ENCODE measurements at places on chromosomes 13 and 19.

DNA sequence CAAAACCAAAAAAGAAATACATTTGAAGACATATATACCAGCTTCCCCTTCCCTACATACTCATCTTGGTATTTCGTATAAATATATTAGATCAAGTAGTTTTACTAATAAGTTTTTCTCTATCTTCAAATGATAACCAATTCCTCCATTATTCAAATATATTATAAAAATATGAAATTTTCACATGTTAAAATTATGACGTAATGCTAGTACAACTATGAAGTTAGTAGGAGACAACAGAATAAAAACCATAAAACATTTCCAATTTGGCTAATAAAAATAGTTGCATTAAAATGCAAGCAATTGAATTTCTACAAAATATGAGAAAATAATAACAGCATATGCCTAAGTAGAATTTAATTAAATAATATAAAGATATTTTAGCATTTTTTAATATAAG, 501.8 kb upstream of the SLITRK5 start:
- DNase-seq, result no peak

- no peak for DNase-seq
Observed at GRCh38 chr19:37361994-37362393, 8.9 kb upstream of the ZNF527 start.

GRCh38 chr13:28699246-28699645, 19.5 kb downstream of the SLC46A3 start:
- DNase-seq, result no peak

GRCh38 chr19:50861496-50862286, 7.0 kb downstream of the KLK3 start:
- no peak for DNase-seq

DNA sequence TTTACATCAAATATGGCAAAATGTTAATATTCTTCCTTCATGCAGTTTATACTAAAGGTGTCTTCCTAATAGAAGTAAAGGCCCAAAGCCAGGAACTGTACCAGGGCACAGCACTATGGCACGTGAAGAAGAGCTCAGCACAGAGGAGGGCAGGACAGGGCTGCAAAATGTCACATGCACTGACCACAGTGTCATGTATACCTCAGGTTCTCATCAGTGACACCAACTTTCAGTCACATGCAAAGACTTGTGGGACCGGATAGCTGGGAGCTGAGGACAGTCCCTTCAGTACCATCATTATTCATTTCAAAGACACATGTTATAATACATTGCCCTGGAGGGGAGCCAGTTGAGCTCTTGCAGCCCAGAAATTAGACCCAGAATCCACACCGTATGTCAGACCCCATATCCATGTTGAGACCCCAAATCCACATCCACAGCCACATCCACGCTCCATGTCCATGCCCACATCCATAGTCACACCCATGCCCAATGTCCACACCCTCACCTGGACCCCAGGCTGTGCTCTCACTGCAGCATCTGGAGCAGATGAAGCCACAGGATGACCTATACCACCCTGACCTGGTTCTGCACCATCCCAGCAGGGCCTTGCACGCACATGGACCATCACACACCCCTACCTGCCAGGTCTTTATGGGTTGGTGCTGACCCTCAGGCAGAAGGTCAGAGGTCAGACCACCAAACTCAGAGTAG, 111.8 kb downstream of the TUBA3C start:
- no peak for DNase-seq

GRCh38 chr13:97786510-97786909, 167.0 kb upstream of the IPO5 start:
- no peak for DNase-seq
